MCF 10A (cell line): ENCODE measurements at places on chromosomes 5 and 9. TPM values are rescaled to one million over a fixed set of nuclear protein-coding genes. Genes with fewer than 3 reads are reported as not detected.

DNA sequence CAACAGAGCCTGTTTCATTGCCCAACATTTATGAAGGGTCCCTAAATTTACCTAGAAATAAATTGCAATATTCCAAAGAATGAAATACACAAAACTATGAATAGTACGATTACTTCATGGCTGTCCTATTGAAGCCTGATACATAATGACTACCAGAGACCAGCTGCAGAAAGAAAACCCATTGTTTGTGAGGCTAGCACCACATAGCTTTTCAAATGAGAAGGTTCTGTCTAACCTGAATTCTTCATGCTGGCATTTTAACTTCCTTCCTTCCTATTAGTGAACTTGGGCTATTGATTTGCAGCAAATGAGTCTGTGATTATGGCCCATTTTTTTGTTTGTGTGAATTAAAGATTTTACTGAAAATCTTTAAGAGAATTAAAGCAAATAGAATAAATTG is 47.3 kb downstream of the MEGF10 start:
- DNase-seq = no peak

DNA sequence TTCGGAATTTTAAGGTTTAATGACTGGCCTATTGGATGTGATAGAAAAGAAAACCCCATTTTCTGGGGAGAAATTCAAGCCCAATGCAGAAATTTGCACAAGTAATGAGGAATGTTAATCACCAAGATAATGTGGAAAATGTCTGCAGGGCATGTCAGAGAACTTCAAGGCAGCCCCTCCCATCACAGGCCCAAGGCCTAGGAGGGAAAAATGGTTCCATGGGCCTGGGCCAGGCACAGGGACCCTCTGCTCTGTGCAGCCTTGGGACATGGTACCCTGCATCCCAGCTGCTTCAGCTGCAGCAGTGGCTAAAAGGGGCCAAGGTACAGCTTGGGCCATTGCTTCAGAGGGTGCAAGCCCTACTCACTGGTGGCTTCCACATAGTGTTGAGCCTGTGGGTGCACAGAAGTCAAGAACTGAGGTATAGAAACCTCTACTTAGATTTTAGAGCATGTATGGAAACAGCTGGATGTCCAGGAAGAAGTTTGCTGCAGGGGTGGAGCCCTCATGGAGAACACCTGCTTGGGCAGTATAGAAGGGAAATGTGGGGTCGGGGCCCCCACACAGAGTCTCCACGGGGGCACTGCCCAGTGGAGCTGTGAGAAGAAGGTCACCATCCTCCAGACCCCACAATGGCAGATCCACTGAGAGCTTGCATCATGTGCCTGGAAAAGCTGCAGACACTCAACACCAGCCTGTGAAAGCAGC is 12.2 kb downstream of the FBXO10 start:
- no peak for DNase-seq

DNA sequence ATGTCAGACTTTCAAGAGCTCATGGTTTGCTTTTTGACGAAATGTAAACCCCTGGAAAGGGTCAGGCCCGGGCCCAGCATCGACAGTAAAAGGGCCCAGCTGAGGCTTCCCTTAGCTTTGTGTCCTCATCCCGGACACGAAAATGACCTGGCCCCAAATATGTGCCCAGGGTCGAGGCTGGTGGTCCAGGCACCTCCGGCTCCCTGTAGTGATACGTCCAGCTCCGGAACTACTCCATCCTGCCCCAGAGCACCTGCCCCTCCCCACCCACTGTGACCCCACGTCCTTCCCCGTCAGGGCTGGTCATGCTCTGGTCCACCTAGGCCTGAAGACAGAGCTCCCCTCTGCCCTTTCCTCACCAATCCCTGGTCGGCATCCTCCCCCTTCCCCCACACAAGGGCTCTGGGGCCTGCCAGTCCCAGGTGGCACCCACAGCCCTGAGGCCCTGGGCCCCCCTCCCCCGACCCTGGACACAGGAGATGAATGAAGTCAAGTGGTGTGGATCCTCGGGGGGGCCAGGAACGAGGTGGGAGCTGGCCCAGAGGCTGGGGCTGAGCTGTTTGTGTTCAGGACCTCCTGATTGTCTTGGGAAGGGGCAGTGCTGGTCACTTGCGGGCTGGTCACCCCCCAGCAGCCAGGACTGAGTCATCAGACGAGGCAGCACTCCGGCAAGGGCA is 6.2 kb downstream of the OBP2A start:
- no peak for DNase-seq

DNA sequence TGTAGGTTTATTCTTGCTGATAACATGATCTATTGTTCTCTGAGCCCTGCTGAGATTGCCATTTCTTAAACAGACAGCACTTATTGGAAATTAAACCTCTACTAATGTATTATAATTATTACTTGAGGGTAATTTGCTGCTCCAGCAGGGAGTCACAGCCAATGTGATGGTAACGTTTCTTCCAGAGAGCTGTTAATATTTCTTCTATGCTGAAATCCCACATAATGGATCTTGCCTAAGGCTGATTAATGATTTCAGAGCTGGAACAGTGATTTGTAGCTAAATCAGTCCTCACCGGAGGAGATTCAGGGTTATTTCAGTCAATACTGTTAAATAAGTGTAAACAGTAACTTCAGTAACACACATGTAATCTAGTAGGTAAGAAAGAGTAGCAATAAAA is 170.1 kb downstream of the CDH12 start:
- DNase-seq = no peak

GRCh38 chr9:4344946-4345345 is 45.1 kb upstream of the GLIS3 start:
- DNase-seq = peak; percentile 78

DNA sequence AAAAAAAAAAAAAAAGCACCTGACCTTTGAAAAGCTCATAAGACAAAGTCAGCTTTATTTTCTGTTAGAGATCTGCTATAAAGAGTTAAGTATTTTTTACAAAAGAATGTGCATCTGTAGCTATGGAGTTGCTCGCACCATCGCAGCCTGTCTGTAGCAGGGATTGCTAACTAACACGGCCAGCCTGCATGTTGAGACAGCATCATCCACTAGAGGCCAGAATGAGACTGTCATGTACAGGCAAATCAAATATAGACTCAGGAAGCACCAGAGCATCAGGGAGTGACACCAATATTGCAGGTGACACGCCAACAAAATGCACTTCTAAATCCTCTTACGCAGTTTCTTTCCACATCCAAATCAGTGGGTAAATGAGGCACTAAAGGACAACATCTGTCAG is 136.3 kb upstream of the RASEF start:
- peak; percentile 56 for DNase-seq

DNA sequence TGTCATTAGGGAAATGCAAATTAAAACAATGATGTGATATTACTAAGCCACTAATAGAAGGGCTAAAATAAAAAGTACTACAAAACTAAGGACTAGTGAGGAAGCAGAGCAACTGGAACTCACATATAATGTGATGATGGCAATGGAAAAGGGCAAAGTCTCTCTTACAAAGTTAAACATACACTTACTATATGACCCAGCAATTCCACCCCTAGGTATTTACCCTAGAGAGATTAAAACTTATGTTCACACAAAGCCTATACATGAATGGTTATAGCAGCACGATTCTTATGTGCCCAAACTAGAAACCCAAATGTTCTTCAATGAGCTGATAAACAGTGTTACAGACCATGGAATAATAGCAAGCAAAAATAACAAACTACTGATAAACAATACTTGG is 643.7 kb downstream of the TLE1 start:
- DNase-seq = no peak

GRCh38 chr5:147690595-147690994 is 91.9 kb downstream of the JAKMIP2 start:
- DNase-seq = peak; percentile 64

DNA sequence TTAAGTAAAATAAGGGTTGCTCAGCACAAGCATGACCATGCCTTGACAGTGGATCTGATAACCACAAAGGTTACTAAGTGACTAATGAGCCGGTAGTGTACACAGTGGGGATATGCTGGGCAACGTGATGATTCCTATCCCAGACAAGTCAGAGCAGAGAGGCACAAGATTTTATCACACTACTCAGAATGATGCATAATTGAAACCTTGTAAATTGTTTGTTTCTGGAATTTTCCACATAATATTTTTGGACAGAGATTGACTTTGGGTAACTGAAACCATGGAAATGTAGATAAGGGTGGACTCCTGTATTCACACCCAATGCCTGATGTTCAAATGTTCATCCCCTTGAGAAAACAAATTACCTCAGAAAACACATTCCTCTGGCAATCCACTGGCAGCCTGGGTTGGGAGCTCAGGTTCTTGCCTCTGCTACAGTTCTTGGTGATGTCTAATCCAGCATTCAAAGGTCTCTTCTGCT is 16.2 kb upstream of the ERAP1 start:
- peak; percentile 64 for DNase-seq

DNA sequence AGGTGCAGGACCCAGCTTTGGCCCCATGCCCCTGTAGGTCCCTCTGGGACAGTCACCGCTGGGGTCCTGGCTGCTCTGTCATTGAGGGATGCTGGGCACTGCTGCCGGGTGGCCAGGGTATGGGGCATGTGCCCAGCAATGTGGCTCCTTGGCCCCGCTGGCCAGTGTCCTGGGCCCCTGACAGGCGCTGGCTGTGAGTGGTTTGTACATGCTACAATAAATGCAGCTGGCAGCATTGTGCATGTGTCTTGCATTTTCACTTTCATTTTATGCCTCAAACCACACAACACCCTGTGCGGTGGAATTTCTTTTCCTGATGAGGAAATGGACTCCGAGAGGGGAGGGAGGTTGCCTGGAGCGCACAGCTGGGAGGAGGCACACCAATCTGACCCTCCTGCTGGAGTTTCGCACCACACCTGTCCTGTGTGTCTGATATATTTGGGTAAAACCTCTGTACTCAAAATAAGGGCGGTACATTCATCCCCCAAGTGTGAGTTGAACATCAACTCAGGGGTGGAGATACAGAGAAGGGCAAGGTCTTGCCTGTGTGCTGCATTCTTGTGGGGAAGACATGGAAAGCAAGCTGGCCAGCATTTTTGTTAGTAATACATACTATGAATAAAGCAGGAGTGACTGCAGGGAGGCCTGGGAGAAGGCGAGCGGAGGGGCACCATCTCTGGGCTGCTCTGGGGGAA is 11.7 kb downstream of the TSPAN17 start:
- no peak for DNase-seq

DNA sequence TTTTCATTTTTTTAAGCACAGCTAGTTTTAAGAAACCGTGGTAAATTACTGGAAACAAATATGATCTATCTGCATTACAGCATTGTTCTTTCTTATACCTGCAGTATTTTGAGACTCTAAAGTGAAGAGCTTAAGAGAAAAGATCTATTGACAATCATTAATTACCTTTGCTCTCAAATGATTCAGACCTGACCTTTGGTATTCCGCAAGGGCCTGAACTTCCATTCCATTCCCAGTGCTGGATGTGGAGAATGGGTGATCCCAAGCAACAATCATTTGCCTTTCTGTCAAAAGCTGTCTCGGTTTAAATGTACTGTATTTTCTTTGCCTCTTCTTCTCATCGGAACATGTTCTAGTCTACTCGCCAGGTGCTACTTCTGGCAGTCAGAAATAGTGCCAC is 18.9 kb downstream of the NREP start:
- no peak for DNase-seq

DNA sequence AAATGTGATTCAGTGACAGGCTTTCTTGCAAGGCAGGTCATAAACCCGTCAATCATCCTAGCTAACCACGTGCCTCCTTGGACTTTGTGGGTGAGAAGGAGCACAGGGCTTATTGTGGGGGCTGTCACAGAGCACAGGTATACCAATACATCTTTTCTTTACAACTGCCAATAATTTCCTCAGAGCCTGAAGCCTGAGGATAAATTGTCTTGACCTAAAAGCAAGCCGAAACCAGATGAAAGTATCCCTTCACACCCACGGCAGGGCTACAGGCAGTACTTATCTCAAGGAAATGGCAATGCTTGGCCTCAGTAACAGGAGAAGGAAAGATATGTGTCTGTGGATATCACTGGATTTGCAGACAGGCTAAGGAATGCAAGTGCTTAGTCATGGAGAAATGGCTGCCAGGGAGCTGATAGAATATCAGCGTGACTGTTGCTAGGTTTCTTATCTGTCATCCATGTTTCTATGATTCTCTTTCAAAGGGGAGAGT is 90.3 kb upstream of the ZNF366 start:
- peak; percentile 49 for DNase-seq

DNA sequence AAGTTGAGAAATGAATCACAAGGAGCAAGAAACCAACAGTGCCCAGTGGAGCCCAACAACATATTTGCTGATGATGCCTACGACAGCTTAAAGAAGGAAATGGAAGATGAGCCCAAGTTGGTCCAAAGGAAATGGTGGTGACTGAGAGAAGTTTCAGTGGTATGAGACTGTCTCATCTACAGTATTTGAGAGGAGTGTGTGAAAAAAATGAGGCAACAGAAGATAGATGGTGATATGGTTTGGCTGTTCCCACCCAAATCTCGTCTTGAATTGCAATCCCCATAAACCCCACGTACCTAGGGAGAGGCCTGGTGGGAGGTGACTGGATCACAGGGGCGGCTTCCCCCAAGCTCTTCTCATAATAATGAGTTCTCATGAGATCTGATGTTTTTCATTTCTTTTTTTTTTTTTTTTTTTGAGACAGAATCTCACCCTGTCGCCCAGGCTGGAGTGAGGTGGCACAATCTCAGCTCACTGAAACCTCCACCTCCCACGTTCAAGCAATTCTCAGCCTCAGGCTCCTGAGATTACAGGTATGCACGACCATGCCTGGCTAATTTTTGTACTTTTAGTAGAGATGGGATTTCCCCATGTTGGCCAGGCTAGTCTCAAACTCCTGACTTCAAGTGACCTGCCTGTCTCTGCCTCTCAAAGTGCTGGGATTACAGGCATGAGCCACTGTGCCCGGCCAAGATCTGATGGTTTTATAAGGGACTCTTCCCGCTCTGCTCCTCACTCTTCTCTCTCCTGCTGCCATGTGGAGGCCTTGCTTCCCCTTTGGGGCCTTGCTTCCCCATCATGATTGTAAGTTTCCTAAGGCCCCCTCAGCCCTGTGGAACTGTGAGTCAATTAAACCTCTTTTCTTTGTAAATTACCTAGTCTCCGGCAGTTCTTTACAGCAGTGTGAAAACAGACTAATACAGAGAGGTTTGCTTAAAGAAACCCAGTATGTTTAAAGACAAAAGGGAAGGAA is 30.2 kb downstream of the EFCAB9 start:
- no peak for DNase-seq

GRCh38 chr9:88372103-88372654 is 16.1 kb upstream of the SPIN1 start:
- no peak for DNase-seq

DNA sequence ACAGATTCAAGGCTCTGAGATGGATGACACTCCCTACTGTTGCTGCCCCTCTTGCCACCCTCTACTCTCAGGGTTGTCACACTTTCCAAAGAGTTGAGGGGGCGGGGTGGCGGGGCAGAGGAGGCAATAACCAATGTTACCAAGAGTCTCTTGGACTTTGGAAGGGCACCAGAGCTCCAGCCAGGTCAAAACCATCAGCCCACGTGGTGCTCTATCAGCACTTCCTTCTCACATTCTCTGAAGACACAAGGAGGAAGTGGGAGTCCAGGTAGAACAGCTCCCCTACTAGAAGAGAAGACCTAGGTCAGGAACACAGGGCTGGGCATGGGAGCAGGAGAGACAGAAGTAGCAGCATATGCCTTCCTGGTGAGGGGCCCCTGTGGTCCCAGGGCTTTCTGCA is 33.0 kb upstream of the PIK3R1 start:
- no peak for DNase-seq

Gene SLC6A19
- not detected in 2 replicates for total RNA-seq

Gene NDUFA8
- 52.5 and 58.4 TPM in 2 replicates for total RNA-seq

Gene SPRY4
- total RNA-seq = 34.5 and 41.9 TPM in 2 replicates

Gene PAIP1
- total RNA-seq = 105 and 116 TPM in 2 replicates

Gene TRPM3
- total RNA-seq = 0.22 and 0.44 TPM in 2 replicates

Gene PLCXD3
- total RNA-seq = not detected in 2 replicates
